ENCODE measurements at places on chromosomes 1 and 21.

DNA sequence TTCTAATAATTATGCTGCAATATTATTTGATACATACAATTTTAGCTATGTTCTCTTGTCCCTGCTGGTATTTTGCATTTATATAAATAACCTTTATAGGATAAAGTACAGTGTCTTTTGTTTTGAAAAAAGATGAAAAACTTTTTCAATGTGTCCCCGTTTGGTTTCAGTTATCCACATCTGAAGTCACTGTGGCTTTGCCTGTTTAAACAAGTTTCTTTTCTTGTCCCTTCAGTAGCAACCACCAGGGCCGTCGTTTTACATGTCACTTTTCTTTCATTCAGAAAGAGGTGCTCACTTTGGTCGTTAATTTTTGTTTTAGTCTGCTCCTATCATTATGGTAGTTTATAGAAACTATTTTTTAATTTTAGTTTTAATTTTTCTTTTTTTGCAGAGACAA lies 41.4 kb downstream of the RABGAP1L start:
- no peak for DNase-seq

DNA sequence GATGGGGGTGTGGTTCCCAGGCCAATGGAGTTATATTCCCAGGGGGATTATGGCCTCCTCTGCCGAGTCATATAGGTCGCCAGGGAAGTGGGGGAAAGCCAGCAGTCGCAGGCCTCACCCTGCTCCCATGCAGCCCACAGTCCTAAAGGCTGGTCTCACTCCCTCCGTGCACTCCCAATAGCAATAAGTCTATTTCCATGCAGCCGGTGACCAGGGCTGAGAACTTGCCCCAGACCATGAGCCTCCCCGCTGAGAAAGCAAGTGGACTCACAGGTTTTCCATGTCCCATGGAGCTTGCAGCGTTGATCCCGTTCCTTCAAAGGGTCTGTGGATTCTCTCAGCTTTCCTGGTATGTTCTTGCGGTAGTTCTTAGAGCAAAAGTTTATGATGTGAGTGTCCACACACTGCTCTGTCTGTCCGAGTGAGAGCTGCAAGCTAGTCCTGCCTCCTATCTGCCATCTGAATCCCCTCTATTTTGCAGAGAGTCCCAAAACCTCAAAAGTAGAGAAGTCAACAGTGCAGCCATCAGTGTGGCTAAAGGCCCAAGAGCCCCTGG lies 81.7 kb upstream of the TMPRSS2 start:
- no peak for DNase-seq

DNA sequence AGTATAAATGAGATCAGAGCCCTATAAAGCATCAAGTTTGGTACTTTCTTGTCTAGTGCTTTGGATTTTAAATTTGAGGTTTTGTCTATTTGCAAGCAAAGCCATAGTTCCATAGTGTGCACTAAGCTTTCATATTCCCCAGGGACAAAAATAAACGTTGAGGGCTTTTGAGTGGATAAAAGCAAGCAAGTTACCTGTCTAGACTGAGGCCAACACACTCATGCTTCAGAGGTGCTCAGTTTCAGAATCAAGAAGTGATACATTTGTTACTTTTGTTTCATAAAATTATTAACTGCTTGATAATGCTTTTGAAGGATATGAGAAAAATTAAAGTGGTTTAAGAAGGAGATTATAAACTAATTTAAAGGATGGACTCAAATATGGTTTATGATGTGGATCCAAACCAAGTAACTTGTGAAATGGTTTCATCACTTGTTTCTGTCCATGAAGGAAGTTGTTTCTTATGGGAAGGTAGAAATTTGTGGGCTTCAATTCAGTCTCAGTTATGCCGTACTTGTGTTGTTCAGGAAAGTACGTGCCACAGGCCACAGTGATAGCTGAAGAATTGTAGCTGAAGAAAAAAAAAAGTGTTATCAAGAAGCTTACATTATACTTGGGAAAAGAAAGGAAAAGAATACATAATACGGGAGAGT lies 71.2 kb downstream of the CHRM3 start:
- no peak for DNase-seq

DNA sequence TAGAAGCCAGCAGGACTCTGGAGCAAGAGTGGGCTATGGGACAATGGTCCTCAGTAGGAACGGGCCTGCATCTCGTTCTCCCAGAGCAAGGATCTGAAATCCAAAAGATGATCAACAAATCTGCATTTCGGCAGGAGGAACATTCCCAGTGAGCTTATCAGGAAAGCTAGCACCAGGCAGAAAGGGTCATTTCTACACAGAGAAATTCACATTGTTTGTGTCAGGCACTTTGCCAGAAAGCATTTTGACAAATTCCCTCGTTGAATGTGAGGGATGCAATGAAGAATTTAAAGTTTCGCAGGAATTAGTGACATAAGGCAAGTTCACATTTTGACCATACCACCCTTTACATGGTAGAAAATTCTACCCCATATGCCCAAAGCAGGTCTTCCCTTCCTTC lies 31.6 kb upstream of the ETS2 start:
- DNase-seq: no peak

DNA sequence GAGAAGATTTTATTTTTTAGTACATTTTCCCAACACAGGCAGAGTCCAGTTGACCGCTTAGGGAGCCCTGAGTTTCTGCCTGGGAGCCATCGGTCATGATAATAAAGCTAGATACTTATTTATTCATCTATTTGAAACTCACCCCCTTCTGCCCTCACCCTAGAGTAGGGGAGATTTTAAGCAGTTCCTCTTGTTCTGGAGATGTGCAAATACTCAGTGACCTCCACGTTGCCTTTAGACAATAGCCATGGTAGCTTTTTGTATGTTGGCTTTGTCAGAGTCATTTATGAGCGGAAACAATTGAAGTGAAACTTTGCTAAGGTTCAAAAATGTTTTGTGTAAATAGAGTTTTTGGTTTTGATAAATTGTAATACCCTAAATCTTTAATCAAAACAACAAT lies 45.7 kb upstream of the PLPPR4 start:
- DNase-seq: no peak

- DNase-seq: peak; percentile 84
Observed at GRCh38 chr1:80217377-80217986, 1211.0 kb upstream of the ADGRL4 start.

DNA sequence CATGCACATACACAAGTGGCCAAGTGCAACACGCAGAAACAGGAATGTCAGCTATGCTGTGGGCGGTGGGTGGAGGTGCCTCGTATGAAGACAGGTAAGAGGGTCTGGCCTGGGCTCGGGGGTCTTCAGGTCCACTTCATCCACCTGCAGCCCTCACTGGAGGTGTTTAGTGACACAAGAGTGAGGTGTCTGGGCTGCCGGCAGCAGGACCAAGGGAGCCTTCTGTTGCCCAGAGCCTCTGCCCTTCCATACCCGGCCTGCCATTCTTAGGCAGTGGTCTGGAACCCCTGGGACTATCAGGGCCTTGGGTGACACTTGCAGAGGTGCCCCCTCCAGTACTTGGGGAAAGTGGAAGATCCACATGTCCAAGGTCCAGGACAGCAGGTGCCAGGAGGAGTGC lies 21.7 kb upstream of the ACTRT2 start:
- DNase-seq: no peak

DNA sequence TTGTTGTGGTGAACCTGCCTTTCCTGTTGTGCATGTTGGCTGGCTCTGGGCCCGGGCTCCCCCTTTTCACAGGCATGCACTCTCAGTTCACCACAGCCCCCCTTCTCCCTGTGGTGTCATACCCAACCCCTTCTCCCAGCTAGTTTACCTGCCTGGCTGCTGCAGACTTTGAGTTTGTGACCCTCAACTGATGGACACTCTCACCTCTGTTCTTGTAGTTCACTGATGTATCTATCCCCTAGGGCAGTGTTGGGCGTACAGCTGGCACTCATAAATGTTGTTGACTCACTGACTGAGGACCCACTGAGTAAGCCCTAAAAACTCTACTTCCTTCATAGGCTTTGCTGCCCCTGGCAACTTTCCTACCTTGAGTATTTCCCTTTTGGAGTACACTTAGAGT lies 54.9 kb downstream of the WDR64 start:
- DNase-seq: no peak

DNA sequence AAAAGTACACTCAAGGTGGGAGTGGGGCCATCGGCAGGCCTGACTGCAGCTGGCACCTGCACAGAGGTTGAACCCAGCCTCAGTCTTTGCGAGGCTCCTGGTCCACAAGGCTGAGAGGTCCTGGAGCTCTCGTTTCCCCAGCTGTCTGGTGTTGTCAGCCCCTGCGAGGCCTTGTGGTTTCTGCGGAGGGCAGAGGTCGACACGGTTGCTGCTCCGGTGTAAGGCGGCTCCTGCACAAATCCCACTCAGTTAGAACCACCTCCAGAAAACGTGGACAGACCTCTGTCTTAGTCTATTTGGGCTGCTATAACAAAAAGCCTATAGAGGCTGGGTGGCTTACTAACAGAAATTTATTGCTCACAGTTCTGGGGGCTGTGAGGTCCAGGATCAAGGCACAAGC lies 5.8 kb downstream of the KIAA1614 start:
- DNase-seq: no peak

GRCh38 chr1:23023174-23023845 lies 4.0 kb downstream of the KDM1A start:
- no peak for DNase-seq

DNA sequence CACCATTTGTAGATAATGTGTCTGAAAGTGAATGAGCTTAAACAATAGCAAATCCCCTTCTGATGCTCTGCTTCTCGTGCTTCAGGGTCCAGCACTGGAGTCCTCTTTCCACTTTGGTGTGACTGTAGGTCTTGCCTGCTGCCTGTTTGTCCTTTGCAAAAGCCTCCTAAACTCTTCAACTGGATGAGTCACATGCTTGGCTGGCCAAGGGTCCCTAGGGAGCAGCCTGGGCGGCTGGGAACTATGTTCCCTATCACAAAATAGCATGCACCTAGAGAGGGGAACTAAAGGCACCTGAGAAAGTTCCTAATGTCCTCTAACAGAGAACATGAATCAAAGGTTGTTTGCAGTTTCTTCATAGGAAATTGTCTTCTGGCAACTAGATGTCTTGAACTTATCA lies 607.2 kb upstream of the PLXNA2 start:
- no peak for DNase-seq

DNA sequence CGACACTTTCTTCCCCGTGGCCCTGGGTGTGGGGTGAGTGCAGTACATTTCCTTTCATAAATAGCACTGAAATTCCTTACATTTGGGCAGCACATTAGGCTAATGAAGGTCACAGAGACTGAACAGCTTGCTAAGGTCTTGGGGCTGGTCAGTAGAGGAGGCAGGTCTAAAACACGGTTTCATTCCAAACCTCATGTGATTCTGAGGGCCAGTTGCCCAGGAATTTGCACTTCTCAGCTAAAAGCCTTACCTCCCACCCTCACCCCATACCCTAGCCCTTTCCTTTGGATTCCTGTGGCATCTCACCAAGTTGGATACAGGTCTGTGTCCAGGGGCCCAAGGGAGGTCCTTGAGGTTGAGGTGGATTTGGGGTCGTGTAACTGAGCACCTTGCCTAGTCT lies 147.8 kb upstream of the CD34 start:
- DNase-seq: no peak

DNA sequence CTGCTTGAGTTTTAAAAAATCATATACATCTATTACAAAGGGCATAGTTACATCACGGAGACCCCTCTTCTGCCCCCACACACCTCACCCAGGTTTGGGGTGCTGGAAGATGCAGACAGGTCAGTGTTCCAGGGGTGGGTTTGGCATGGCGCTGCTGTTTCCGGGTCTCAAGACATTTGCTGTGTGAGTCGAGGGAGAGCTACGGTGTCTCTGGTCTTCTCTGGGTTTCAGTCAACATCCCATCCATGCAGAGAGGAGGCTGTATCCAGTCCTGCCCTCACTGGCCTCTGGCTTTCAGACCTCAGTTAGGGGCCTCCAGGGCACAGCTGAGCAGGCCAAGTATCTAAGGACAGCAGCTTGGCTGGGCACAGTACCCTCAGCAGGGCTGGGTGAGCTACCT lies 28.6 kb upstream of the DISP3 start:
- no peak for DNase-seq

DNA sequence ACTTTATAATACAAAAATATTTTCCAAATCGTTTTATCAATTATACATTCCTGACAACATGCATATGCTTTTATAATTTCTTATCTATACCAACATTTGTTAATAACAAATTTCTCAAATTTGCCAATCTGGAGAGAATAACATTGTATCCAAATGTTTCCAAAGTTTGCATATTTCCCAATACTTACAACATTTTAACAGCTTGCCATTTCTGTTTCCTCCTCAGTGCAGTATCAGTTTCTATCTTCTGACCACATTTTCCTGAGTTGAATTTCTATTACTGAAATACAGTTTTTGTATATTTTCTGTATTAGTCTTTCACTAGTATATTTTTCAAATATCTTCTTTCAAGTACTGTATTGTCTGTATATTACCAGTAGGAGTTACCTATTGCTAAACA lies 1594.3 kb downstream of the PLA2G4A start:
- DNase-seq: no peak

- no peak for DNase-seq
Observed at GRCh38 chr1:192382758-192383157, 66.0 kb downstream of the RGS21 start.

GRCh38 chr1:193951984-193952383 lies 765.6 kb upstream of the B3GALT2 start:
- DNase-seq: no peak

DNA sequence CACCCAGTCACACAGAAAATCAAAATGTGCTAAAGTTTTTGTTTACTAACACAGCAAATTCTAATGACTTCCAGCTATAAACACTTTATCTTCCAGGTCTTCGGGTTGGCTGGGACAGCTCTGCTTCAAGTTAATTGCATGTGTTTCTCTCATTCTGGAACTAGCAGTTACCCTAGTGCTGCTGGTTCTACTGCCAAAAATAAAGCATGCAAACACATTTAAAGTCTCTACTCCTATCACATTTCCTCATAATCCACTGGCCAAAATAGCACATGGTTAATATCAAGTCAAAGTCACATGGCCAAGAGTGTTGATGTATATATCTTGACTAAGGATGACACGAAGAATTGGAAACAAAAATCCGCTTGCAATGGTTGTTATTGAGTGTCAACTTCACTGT lies 973.1 kb upstream of the ADGRL2 start:
- peak; percentile 70 for DNase-seq

GRCh38 chr1:99497690-99498089 lies 148.2 kb upstream of the PALMD start:
- no peak for DNase-seq

Data from tongue (tissue), 3 donors.